Hematopoietic multipotent progenitor cell treated with erythropoietin and hydrocortisone succinate and interleukin-3 and kit ligand, for 17 days (in vitro differentiated cells): ENCODE measurements at places on chromosomes 3 and 15.

DNA sequence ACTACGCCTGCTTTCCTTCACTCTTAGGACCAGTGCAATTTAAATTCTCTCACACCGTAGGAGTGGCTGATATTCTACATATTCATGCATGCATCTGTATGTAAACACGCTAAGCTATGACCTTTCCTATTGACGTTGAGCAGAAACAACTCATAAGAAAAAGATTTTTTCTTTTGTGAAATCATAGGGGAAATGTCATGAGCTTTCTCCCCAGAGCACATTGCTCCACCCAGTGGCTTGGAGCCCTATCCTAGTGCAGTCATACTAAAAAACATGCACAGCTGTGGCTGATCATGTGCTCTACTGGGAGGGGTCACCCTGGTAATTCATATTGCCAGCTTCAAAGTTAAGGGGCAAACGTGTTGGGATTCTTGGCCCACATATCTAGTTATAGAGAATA is 1.8 kb upstream of the MESD start:
- DNase-seq = no peak

- no peak for DNase-seq
Measured at GRCh38 chr15:58066042-58066867, 744 bp upstream of the ALDH1A2 start.

GRCh38 chr3:113255854-113256615 is 44.7 kb downstream of the BOC start:
- DNase-seq = no peak

- DNase-seq = no peak
Measured at GRCh38 chr3:115635406-115635805, 12.1 kb downstream of the GAP43 start.

- no peak for DNase-seq
Measured at GRCh38 chr3:172221547-172221946, 182.2 kb downstream of the FNDC3B start.

DNA sequence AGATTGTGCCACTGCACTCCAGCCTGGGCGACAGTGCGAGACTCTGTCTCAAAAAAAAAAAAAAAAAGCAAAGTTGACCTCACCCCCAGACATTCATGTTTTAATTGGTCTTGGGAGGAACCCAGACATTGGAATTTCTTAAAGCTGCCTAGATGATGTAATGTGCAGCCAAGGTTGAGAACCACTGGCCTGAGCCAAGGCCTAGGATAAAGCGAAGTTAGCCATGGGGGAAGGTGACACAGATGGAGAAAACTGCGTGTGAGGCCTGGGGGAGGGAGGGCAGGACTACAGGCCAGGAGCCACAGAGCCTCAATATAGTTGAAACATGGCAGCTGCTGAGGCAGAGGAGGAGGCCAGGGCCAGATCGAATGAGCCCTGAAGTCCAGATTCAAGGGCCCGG is 21.0 kb downstream of the GLB1 start:
- no peak for DNase-seq
